Right ventricle myocardium superior (tissue), 1 donor: ENCODE measurements at places on chromosomes 3 and 15.

GRCh38 chr3:124663690-124664089 is 66.6 kb upstream of the UMPS start:
- DNase-seq: no peak

GRCh38 chr3:171825222-171825828 is 15.0 kb upstream of the PLD1 start:
- DNase-seq: no peak

GRCh38 chr3:136994772-136995516 is 37.2 kb downstream of the IL20RB start:
- peak; percentile 91 for DNase-seq

DNA sequence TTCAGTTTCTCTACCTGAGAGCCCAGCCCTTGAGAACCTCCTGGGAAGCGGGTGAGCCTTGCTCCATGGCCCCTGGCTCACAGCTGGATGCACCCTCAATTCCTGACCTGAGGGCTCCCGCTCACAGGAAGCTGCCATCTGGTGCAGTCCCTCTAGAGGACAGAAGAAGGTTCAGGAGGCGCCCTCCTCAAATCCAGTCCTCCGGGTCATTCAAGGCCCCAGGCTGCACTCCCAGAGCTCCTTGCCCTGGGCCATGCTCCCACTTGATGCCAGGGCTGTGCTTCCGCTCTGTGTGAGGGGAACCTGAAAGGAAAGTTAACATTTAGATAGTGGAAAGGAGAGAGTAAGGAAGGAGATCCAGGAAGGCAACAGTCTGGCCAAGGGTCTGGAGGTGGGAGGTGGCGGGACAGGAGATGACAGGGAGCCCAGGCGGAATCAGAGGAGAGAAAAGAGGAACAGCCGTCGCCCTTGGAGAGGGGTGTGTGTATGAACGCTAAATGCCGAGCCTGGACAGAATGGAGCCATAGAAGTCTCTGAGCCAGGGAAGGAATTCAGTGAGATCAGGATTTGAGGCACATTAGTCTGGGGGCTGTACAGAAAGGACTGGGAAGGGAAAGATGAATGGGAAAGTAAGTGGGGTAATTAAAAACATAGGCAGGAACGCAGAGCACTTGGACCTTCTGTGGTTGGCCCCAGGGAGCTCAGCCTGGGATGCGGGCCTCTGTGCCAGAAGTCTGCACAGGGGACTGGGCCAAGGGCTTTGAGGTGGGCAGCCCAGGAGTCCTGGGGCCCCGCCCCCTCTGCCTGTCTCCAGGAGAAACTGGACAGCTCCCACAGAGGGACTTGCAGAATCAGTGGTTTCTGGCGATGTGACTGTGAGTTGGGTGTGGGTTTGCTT is 26.1 kb downstream of the TBC1D21 start:
- no peak for DNase-seq

- DNase-seq: no peak
Observed at GRCh38 chr15:38254051-38254883, 1.6 kb downstream of the SPRED1 start.

- no peak for DNase-seq
Observed at GRCh38 chr3:160583451-160583850, 18.1 kb upstream of the KPNA4 start.

DNA sequence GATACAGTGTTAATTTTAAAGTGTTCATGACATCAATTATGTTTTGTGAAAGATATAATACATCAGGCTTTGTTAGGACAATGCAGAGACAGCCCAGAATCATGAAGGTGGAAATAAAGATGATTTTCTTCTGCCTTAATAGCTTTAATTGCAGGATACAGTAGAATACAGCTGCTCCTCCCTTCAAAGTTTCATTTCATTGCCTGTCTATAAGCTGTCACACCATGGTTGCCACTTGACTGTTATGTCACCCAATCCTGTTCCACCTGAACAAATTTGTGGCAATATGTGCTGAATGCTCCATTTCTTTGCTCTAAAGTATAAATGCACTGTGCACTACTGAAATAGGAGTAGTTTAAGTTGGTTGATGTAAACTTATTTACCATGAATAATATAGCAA is 537.8 kb upstream of the ROBO2 start:
- DNase-seq: no peak

- no peak for DNase-seq
Observed at GRCh38 chr3:71087143-71088018, 496.1 kb downstream of the FOXP1 start.

- DNase-seq: no peak
Observed at GRCh38 chr3:94779699-94780098, 716.8 kb downstream of the NSUN3 start.

GRCh38 chr3:107421170-107421792 is 44.0 kb downstream of the CCDC54 start:
- DNase-seq: no peak

- DNase-seq: no peak
Observed at GRCh38 chr3:37574177-37574943, 287.3 kb upstream of the CTDSPL start.

GRCh38 chr3:31157893-31158620 is 263.6 kb upstream of the GADL1 start:
- no peak for DNase-seq

GRCh38 chr3:14452740-14453710 is 50.6 kb downstream of the SLC6A6 start:
- peak; percentile 92 for DNase-seq

GRCh38 chr15:92899601-92899947 is 550 bp upstream of the CHD2 start:
- DNase-seq: no peak

DNA sequence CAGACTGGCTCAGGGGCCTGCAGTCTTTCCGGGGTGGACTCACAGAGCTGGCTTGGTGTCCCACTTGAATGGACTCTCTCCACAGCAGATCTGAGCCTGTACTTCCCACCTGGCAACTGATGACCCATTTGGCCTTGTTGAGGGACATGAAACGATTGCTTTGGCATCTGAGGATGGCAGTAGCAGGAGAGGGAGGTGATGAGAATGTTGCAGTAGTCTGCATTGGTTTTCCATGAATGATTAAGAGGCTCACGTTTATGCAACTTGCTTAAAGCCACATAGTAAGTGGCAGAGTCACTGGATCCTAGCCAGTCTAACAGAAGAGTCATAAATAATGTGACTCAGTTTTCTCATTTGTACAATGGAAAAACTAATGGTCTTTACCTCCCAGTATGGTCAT is 21.9 kb downstream of the IL20RB start:
- no peak for DNase-seq

DNA sequence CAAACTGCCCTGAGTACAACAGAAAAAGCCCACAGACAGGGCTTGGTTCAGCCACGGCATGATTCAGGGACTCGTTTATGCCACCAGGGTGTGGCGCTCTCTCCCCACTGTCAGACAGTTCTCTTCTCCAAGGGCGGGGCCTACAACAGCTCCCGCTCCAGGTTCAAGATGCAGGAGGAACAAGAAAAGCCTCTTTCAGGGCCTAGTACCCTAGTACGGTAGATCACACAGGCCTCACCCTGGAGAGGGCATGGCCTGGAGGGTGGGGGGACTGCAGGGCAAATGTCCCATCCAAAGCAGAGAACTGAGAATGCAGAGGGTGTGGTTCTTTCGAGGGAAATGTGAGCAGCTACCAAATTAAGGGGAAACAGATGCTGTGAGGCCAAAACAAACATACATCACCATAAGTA is 12.0 kb downstream of the MESD start:
- peak; percentile 74 for DNase-seq

DNA sequence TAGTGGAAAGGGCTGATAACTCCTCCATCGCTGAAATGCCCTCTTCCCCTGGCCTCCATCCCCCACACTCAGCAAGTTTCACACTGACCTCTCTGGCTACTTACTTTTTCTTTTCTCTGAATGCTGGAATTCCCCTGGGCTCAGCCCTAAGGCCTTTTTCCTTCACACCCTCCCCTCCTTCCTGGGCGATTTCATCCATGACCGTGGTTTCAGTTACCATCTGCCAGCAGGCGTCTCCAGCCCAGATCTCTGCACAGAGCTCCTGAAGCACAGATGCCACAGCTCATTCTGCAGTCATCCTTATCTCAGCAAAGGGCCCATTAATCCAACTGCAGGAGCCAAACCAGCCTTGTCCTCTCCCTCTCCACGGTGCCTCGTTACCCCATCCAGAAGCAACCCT is 114.0 kb downstream of the RFTN1 start:
- peak; percentile 61 for DNase-seq

GRCh38 chr3:10366651-10367101 is 45.8 kb upstream of the SEC13 start:
- peak; percentile 13 for DNase-seq

GRCh38 chr3:193816656-193817311 is 223.8 kb downstream of the OPA1 start:
- DNase-seq: peak; percentile 89

GRCh38 chr3:124057420-124057819 is 65.5 kb upstream of the ROPN1 start:
- peak; percentile 62 for DNase-seq

- no peak for DNase-seq
Observed at GRCh38 chr3:195768831-195769303, 42.9 kb downstream of the MUC4 start.

DNA sequence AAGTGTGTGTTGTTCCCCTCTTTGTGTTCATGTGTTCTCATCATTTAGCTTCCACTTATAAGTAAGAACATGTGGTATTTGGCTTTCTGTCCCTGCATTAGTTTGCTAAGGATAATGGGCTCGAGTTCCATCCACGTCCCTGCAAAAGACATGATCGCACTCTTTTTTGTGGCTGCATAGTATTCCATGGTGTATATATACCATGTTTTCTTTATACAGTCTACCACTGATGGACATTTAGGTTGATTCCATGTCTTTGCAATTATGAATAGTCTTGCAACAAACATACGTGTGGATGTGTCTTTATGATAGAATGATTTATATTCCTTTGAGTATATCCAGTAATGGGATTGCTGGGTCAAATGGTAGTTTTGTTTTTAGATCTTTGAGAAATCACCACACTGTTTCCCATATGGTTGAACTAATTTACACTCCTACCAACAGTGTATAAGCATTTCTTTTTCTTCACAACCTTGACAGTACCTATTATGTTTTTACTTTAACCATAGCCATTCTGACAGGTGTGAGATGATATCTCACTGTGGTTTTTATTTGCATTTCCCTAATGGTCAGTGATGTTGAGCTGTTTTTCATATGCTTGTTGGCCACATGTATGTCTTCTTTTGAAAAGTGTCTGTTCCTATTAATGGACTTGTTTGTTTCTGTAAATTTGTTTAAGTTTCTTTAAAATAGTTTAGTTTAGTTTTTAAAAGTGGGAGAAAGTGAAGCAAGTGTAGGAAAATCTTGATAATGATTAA is 21.9 kb upstream of the SLC30A4 start:
- no peak for DNase-seq

GRCh38 chr3:123881771-123882170 is 2.4 kb downstream of the MYLK start:
- DNase-seq: no peak

- no peak for DNase-seq
Observed at GRCh38 chr3:100662113-100662823, 47.0 kb upstream of the TFG start.

DNA sequence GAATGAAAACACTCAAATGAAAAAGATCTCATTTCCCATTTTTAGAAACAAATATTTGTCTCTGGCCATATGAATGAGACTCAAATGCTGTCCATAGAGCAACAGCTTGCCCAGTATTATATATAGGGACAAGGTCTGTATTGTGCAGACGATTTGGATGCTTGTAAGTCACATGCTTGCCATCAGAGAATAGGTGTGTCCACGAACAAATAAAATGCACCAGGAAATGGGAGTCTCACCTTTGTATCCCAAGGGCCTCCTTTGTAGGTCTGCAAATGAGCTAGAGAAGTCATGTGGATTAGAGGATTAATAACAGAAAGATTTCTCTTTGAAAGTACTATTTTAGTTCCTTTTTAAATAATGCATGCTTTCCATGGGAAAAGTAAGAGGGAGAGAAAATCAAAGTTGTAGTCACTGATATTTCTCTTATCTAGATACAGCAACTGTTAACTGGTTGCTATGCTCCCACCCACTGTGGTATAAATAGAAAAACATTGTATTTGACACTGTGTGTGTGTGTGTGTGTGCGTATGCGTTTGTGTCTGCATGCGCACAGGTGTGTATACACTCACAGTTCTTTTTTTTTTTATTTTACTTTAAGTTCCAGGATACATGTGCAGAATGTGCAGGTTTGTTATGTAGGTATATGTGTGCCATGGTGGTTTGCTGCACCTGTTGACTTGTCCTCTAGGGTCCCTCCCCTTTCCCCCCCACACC is 383.4 kb upstream of the ARRDC4 start:
- DNase-seq: no peak

DNA sequence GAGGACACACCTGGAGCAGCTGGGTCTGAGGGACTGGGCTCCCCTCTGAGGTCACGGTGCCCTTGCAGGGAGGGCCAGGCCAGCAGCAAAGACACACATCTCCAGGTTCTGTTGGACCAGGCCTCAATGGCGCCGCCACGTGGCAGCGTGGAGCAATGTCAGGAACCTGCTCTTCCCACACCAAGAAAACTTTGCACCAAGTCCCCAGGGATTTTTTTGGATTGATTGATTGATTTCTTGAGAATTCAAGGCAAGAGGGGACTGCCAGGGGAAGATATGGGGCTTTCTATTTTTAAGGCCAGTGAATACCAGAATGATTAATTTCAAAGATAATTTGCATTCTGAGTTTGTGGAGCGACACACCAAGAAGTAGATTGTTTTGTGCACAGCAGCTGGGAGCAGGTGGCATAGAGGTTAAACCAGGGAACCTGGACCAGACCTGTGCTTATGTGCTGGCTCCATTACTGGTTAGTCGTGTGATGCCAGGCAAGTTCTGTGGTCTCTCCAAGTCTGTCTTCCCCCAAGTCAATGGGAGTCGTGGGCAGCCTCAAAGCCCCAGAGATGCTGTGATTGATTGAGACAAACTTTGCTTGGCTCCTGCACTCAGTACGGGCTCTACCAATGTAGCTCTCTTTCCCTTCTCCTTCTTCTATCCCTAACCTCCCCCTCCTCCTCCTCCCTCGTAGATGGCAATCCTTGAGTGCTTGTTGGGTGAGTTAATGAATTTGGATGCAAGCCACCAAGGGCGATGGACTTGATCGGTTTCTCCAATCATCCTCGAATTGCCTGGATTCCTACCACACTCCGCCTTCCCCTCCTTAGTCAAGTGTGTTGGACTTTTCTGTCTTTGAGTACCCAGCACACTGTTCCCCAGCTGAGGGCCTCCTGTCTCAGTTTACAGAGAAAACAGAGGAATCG is 96.2 kb upstream of the TRPM1 start:
- peak; percentile 66 for DNase-seq

GRCh38 chr3:189289251-189289650 is 117.5 kb downstream of the TPRG1 start:
- no peak for DNase-seq

GRCh38 chr3:119236756-119237155 is 3.9 kb downstream of the B4GALT4 start:
- peak; percentile 62 for DNase-seq

- peak; percentile 75 for DNase-seq
Observed at GRCh38 chr15:98311566-98312188, 336.7 kb upstream of the IGF1R start.

GRCh38 chr3:62167566-62168262 is 205.6 kb downstream of the FEZF2 start:
- DNase-seq: no peak

DNA sequence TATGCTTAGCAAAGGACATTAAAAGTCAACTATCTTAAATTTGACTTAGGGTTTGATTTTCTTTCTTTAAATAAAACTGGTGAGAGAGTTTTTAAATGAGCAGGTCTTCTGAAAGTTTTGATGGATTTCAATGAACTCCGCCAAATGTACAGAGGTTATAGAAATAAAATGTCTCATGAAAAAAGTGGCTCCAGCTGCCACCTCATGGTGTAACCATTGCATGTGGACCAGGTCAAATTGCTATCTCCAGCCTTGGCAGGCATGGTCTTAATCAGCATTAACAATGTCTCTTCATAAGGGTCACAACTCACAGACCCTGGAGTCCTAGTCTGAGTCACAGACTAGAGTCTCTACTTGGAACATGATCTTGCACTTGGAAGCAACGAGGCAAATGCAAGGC is 182.3 kb downstream of the ADAMTS17 start:
- no peak for DNase-seq
